Stromal cell of bone marrow (primary cell): ENCODE measurements at places on chromosomes 5 and 9.

DNA sequence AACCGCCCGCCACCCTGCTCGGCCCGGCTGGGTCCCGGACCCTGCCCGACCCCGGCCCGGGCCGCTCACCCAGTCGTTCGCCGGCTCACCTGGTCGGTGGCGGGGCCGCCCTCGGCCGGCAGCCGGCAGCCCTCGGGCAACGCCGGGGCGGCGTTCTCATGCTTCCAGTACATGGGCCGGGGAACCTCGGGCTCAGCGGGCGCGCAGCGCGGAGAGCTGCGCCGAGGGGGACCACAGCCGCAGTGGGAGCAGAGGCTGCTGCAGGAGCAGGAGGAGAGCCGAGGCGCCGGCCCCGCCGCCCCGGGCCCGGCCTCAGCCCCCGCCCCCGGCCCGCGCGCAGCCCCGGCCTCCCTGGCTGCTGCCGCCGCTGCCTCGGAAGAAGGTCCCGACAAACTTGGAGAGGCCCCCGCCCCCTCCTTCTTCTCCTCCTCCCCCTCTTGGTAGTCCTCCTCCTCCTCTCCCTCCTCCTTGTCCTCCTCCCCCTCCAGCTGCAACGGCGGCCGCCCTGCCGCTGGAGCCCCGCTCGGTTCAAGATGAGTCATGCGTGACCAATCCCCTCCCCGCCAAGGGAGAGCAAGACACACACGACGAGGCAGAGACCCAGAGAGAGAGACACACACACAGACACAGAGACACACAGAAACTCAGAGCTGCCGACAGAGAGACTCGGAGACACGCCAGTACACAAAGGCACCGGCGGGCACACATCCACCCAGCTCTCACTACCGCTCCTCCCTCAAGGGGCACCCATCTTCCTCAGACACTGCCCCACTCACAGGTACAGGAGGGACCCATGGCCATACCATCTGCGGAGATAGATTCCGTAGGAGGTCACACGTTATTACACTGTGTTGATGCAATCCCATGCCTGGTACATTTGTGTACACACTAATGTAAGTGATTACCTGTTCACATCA lies at the start of gene LHX6:
TSS of gene LHX6 (minus strand) at position 390 of the 917 bp plus-strand sequence. CDS start at position 173, 217 bp downstream.
- no peak for DNase-seq

GRCh38 chr9:71769175-71770161 lies 1.2 kb upstream of the CEMIP2 start:
- no peak for DNase-seq

DNA sequence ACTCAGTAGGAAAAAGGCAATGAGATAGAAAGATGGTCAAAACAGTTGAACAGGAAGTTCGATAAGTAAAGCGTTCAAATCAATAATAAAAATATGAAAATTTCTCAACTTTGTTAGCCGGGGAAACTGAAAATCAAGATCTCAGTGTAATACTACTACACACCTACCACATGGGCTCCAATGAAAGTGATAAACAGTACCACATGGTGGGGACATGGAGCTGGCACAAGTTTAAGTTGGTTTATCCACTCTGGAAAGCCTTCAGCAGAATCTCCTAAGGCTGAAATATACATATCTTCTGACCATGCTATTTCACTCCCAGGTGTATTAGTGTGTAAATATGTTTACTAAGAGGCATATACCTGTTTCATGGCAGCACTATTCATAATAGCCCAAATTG lies 126.8 kb downstream of the NXNL2 start:
- no peak for DNase-seq

DNA sequence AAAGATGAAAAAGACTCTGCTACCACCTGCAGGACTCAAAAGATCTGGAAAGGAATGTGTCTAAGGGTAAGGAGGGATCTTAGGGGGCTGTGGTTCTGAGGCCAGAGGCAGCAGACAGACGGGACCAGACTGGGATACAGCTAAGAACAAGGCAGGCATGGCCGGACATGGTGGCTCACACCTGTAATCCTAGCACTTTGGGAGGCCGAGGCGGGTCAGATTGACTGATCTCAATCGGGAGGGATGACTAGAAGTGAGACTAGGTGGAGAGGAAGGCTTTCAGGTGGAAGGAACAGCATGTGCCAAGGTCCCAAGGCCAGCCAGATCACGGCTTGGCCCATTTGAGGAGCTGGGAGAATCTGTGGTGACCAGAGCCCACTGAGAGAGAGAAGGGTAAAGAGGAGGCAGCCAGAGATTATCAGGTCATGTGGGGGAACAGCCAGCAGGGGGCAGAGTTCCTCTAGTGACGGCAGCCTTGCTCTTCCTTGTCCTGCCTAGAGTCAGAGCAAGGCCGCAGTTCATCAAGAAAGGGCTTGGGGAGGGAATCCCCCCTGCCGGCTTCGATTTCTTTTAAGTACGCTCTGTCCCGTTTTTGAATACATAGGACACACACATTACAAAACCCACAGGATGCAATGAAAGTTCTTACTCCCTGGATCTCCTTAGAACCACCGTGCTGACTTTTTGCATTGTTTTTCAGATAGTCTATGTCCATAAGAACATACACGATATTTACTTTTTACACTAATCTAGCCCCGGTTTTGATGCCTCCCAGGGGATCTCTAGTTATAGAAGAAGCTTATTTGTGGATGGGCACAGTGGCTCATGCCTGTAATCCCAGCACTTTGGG lies 2.6 kb upstream of the OLFML2A start:
- peak; percentile 57 for DNase-seq

GRCh38 chr9:134225186-134225585 lies 60.8 kb upstream of the RNU6ATAC start:
- no peak for DNase-seq
